ENCODE measurements at places on chromosomes 11 and 22.

DNA sequence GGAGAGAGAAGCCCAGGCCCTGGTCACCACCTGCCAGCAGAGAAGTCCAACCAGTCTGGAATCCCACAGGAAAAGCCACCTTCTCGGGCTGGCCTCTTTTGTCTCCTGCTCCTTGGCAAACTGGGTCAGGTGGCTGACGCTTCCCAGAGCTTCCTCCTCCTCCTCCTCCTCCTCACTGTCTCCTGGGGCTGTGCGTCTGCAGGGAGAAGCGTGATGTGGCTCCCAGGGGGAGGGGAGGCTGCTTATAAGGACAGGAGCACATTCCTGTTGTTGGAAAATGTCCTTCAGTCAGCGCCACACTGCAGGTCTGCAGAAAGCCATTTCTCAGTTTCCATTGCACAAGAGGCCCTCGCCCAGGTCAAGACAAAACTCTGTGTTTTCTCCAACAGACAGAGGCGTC is 1316.5 kb downstream of the BRD1 start:
- DNase-seq: no peak

GRCh38 chr11:36210529-36210928 is 78.7 kb downstream of the COMMD9 start:
- DNase-seq: no peak

GRCh38 chr11:70141486-70142220 is 61.4 kb upstream of the FADD start:
- DNase-seq: no peak

GRCh38 chr11:66224226-66224855 is 44.1 kb upstream of the RAB1B start:
- no peak for DNase-seq

DNA sequence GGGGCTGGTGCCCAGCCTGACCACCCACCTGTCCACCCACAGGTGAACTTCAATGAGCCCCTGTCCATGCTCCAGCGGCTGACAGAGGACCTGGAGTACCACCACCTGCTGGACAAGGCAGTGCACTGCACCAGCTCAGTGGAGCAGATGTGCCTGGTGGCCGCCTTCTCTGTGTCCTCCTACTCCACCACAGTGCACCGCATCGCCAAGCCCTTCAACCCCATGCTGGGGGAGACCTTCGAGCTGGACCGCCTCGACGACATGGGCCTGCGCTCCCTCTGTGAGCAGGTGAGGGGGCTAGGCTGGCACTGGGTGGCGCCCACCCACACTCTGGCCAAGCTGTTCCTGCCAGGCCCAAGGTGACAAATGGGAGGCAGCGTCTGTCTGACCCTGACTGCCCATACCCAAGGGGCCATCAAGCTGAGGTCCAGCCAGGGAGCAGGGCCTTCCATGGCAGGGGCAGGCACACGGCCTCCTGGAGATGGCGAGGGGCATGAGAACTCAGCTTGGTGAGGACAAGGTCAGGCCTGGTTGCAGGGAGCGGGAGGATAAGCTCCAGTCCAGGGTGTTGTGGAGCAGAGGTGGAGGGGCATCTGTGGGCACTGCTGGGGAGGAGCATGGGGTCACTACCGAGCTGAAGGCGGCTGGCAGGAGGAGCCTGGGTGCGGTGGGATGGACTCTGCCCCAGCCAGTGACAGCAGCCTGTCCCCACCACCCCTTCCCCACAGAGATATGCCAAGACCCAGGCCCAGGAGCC is 77.7 kb downstream of the MORC2 start:
- no peak for DNase-seq

GRCh38 chr22:29814003-29814402 is 24.1 kb downstream of the ASCC2 start:
- peak; percentile 56 for DNase-seq

- no peak for DNase-seq
These were observed 8.5 kb upstream of the NAALADL1 start for GRCh38 chr11:65066805-65067291.

DNA sequence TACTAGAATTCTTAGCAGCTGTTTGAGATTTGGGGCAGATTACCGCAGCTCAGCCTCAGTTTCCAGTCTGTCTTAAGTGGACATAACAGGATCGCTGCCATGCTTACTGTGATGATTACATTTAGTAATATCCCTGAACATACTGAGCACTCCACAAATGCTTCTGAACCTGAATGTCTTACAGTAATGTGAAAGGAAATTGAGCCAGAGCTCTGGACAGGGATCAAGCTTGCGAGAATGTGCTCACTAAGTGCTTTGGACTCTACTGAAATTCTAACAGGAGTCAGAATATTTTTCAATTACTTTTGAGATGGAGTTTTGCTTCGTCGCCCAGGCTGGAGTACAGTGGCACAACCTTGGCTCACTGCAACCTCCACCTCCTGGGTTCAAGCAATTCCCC is 118.6 kb upstream of the RASSF10 start:
- DNase-seq: no peak

DNA sequence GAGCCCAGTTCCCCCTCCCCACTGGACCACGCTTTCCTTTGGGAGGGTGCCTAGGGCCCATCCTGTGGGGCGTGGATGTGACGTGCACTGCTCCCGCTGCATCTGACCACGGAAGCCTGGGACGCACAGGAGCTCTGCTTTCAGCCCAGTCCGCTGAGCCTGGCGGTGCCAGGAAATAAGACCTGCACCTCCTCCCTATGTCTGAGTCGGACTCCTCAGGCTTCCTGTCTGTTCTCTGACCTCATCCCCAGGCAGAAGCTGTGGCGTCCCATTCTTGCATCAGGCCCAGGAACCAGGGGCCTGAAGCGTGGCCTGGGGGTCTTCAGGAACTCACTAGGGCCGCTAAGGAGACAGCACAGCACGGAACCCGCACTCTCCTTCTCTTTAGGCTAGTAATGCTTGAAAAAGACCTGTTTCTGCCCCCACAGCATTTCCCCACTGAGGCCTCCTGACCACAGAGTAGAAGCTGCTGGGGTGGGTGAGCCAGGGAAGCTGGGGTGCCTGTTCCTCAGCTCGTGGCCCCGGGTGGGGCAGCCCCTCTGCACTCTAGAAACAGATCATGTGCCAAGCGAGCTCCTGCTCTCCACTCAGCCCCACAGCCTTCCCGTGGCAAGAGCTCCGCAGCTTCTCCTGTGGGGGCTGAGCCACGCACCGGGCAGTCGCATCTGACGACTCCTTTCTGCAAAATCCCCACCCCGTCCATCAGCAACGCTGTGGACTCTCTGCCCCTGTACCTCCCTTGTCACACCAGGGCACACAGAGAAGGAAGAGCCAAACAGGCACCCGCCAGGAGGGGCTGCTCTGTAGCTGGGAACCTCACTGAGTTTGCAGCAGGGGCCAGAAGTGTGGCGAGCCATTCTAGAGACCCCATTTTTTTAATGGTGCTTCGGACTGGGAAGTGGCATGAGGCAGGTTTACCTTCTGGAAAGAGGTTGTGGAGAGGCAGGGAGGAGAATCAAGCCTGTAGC is 22.6 kb downstream of the MOV10L1 start:
- DNase-seq: no peak

GRCh38 chr11:42085736-42086135 is 626.3 kb upstream of the LRRC4C start:
- DNase-seq: no peak

DNA sequence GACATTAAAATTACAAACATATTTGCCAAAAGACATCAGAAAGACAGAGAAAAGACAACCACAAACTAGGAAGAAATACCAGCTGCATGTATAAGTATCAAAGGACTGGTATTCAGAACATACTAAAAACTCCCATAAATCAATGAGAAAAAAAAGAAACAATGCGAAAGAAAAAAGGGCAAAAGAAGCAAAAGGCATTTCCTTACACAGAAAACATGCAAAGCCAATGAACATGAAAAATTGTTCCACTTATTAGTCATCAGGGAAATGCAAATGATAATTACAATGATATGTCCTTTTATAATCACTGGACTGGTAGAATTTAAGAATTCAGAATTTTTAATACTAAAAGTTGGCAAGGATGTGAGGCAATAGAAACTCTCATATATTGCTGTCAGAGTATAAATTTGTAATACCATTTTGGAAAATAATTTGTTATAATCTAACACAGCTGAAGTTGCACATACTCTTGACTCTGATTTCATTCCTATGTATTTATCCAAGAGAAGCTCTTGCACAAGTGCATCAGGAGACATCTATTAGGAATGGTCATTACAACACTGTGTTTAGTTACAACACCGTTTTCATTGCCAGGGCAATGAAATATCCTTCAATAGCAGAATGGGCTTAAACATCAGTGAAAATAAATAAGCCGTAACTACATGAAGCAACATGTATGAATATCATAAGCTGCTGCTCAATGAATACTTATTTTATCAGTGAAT is 279.7 kb downstream of the SWAP70 start:
- DNase-seq: no peak

Measured in NCI-H2029 (cell line).